Inflammatory macrophage (primary cell): ENCODE measurements at places on chromosomes 4 and X.

DNA sequence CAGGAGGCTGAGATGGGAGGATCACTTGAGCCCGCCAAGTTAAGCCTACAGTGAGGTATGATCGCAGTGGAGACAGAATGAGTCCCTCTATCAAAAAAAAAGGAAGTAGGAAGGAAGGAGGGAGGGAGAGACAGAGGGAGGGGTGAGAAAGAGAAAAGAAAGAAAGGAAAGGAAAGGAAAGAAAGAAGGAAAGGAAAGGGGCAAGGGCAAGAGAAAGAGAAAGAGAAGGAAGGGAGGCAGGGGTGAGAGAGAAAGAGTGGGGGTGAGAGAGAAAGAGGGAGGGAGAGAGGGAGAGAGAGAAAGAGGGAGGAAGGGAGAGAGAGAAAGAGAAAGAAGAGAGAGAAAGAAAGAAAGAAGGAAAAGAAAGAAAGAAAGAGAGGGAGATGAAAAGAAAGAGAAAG lies 13.2 kb downstream of the ELF2 start:
- no peak for DNase-seq

DNA sequence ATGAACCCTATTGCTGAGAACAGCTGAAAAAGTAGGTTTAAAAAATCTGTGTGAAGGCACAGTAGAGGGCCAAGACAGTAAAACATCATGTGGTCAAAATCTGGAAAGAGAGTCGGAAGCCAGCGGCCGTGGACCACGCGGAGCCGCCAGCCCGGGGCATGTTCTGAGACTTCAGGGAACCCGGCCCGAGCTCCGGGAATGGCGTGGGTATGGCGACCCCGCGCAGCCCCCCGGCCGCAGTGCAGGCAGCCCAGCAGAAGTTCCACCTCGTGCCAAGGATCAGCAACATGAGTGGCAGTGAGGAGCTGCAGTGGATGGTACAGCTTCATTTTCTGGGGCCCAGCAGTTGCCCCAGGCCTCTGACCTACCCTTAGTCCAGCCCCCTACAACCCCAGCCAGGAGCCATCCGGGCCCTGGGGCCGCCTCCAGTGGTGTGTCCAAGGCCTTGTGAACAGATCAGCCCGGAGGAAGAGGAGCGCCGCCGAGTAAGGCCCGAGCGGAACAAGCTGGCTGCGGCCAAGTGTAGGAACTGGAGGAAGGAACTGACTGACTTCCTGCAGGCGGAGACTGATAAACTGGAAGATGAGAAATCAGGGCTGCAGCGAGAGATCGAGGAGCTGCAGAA lies 94.2 kb downstream of the LARP1B start:
- no peak for DNase-seq

GRCh38 chrX:41178201-41178600 lies 93.0 kb downstream of the USP9X start:
- DNase-seq: no peak

DNA sequence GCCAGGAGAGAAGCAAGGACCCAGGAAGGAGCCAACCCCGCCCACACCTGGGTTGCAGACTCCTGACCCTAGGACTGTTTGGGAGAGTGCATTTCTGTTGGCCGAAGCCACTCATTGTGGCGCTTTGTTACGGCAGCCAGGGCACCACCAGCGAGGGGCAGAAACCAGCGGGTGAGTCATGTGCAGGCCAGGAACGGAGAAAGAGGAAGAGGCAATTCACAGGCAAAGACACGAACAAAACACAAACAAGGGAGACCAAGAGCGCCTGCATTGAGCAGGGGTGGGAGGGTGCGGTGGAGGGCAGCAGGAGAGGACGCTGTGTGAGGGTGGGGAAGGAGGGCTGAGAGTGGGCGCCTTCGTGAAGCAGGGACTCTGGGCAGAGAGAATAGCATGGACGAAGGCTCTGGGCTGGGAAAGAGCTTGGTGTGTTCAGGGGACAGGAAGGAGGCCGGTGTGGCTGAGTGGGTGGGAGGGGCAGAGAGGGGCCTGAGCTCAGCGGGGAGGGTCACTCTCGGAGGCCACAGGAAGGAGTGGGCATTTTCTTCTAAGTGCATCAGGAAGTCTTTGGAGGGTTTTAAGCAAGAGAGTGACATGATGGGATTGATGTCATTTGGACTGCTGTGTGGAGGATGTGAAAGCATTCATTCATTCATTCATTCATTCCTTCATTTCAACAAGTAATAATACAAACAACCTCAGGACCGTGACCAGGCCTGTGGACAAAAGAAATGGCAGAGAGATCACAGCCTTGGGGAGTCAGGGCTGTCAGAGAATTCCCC lies 12.2 kb upstream of the WFS1 start:
- peak; percentile 83 for DNase-seq

- peak; percentile 27 for DNase-seq
These were observed 58.1 kb upstream of the ADRA2C start for GRCh38 chr4:3708103-3708510.

DNA sequence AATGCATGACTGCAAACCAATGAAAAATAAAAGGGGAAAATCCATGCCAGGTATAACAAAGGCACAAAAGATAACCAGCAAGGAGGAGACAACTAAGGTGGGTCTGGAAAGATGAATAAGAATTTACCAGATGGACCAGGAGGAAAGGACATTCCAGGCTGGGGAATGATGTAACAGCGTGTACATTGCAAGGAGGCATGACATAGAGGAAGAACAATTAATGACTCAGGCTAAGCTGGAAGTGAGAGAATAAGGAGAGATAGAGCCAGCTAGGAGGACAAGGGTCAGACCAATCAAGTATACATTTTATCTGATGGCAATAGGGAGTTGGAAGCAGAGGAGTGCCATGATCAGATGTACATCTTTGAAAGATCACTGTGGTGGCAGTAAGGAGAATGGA lies 57.0 kb downstream of the MTMR8 start:
- no peak for DNase-seq

DNA sequence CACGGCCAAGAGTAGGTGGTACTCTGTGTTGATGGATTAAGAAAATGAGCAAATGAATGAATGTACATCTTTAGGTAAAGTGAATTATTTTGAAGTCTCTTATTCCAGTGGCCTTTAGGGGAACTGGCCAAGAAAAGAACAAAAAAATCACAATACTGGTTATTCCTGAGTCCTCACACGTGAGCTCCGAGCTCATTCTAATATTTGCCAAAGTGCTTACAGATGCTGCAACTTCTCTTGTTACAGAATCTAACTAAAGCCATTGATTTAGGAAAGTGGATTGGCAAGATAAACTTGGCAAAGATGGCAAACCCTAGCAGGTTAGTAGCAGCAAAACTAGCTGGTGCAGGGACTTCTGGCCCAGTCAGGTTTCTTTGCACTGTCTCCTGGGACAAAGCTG lies 37.6 kb downstream of the IDS start:
- DNase-seq: no peak
